ENCODE measurements at places on chromosomes 12 and 14.

DNA sequence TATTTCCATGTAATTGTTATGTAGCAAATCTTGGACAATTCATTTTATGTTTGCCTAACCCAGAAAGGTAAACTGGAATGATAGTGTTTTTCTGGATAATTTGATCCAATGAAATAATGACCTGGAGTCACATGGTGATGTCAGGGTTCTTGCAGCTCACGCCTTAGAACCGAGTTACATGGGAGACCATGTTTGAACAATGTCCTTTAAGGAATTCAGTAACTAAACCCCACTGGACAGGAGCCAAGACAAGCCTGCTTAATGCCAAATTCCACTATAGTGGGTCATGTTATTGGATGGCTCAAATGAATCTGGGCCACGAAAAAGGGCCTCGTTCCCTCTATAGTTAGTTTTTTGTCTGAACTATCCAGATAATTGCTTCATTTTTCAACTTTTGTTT lies 255.8 kb upstream of the HMGA2 start:
- DNase-seq, result no peak

DNA sequence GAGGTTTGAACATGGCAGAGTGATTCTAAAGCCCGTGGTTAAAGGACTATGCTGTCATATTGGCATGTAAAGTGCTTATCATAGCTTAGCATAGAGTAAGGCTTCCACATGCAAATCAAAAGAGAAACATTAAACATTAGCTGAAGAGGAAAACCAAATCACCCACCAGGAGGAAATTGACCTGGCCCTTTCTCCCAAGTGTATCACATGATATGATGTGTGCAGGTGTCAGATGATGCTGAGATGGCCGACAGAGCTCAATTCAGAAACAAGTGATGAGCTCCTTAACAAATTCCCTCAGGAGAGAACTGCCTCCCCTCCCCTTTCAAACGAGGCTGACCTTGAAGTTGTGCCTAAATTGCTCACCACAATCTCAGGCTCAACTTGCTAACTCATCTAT lies 217.1 kb upstream of the BTG1 start:
- no peak for DNase-seq

DNA sequence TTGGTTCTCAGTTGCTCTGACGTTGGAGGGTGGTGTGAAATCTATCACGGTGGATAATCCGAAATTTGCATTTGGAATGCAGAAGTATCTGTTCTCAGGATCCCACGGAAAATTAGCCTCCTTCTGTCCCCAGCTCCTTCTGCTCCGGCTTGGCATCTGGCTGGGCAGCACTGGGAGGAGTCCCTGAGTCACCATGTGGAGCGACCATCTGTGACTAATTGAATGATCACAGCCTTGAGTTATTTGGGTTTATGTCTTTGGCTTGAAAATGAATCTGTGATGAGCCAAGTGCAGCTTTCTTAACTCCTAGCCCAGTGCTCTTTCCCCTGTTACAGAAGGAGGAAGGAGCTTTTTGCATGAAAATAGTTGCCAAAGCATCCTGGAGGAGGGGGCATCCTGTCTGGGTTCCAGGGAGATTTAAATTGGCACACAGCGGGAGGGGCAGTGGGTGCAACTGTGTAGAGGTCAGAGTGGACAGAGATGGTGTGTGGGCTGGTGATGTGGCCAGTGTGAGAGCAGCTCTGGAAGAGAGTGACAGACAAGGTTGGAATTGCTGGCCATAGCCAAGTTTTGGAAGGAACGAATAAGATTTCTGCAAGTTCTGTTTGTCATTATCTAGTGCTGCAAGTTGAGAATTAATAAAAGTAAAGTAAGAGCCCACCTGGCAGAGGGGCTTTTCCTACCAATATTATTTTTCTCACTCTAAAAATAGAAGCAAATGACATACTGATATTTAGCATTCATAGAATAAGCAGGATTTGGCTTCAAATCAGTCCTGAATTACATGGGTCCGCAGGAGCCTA lies 74.4 kb downstream of the SLC24A4 start:
- peak; percentile 10 for DNase-seq

DNA sequence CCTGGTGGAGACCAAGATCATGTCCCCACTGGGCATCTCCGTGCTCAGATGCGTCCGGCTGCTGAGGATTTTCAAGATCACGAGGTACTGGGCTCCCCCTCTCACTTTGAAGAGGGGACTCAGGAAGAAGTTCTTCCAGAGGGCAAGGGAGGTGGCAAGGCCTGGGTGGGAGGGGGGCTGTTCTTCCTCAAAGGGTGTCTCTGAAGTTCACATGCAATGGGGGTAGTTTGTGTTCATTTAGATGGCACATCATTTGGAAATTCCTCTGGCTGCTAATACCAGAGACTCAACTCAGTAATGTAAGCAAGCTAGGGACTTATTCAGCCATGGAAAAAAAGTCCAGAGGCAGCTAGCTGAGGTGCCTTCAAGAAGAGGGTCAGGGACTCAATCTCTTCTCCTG lies 227.1 kb upstream of the FKBP4 start:
- no peak for DNase-seq

- peak; percentile 72 for DNase-seq
Observed at GRCh38 chr14:20610002-20610765, 19.0 kb upstream of the RNASE12 start.

- no peak for DNase-seq
Observed at GRCh38 chr14:60722357-60723115, 1.6 kb downstream of the SIX4 start.

DNA sequence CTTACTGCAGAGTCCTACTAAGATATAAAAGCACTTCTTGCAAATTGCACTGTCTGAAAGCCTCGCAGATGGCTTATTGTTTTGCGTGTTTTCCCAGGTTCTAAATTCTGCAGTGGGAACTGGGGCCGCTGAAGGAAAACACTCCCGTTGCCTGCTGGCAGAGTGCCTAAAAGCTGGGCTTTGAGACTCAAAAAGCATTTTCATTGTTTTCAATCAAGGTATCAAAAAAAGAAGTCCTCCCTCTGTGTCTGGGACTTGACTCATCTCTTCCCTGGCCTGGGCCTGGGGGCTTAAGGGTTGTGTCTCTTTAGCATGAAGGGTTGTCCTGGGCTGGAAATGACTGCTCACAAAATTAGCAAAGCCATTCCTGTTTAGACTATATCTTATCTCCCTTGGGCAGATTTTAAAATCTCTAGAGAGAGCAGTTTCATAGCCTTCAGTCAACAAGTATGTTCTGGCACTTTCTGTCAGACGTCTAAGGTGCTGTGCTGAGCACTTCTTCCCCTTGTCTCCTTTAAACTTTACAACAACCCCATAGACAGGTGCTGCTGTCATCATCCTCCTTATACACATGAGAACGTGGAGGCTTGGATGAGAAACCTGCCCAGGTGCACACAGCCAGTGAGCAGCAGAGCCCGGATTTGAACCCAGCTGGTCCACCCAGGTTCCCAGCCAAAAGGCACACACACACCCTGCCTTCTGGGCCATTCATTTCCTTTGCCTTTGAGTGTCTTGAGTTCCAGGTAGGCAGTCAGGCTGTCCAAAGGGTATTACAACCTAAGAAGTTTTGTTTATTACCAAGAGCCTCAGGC lies 31.1 kb downstream of the ELK3 start:
- no peak for DNase-seq

DNA sequence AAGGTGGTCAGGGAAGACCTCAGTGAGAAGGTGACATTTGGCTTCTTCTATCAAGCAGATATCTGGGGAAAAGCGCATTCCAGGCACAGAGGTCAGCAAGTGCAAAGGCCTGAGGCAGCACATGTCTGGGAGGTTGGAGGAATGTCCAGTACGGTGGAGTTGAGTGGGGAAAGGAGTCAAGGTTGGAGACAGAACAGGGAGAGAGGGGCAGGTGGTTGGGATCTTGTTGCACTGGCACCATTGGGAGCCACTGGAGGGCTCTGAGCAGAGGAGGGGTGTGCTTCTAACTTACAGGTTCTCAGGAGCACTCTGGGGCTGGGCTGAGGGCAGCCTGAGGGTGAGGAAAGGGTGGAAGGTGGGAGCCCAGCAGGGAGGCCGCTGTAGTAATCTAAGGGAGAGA lies 52.1 kb downstream of the EID3 start:
- no peak for DNase-seq

- no peak for DNase-seq
Observed at GRCh38 chr12:43836475-43836989, 651 bp downstream of the TMEM117 start.

GRCh38 chr12:40168868-40169267 lies 55.9 kb upstream of the LRRK2 start:
- no peak for DNase-seq
